Uterine smooth muscle cell (primary cell): ENCODE measurements at places on chromosomes 2 and 18. TPM values are rescaled to one million over a fixed set of nuclear protein-coding genes. Genes with fewer than 3 reads are reported as not detected.

SIX3 gene
- under 0.01 TPM in 1 of 2 replicates, not detected in the other for total RNA-seq

ONECUT2 gene
- under 0.01 TPM in 2 replicates for total RNA-seq

VPS4B gene
- total RNA-seq, result 51.6 and 52.9 TPM in 2 replicates

DHRS9 gene
- total RNA-seq, result not detected in 2 replicates

CHST9 gene
- total RNA-seq, result under 0.01 TPM in 1 of 2 replicates, not detected in the other

TRAPPC12 gene
- 57.3 and 71.7 TPM in 2 replicates for total RNA-seq

GKN2 gene
- not detected in 2 replicates for total RNA-seq

LRP1B gene
- 0.11 and 0.50 TPM in 2 replicates for total RNA-seq

AGXT gene
- total RNA-seq, result under 0.01 TPM in 1 of 2 replicates, not detected in the other

CYS1 gene
- total RNA-seq, result 0.33 and 1.5 TPM in 2 replicates

IL1R1 gene
- total RNA-seq, result 11.2 and 18.9 TPM in 2 replicates

SSB gene
- 102 and 142 TPM in 2 replicates for total RNA-seq

PDE1A gene
- total RNA-seq, result 11.5 and 20.0 TPM in 2 replicates

OTOF gene
- under 0.01 and 0.66 TPM in 2 replicates for total RNA-seq

LBX2 gene
- total RNA-seq, result 1.4 and 2.0 TPM in 2 replicates

G6PC2 gene
- not detected in 2 replicates for total RNA-seq

SCYGR4 gene
- not detected in 2 replicates for total RNA-seq

CD8B2 gene
- total RNA-seq, result not detected in 2 replicates

ELOA2 gene
- not detected in 2 replicates for total RNA-seq

CPO gene
- total RNA-seq, result 0.12 TPM in 1 of 2 replicates, not detected in the other

MC2R gene
- not detected in 2 replicates for total RNA-seq

CDH20 gene
- under 0.01 TPM in 1 of 2 replicates, not detected in the other for total RNA-seq

UGT1A7 gene
- not detected in 2 replicates for total RNA-seq

SLC19A3 gene
- total RNA-seq, result under 0.01 TPM in 2 replicates

HJURP gene
- 15.7 and 46.5 TPM in 2 replicates for total RNA-seq

RAB31 gene
- 50.5 and 71.5 TPM in 2 replicates for total RNA-seq

SNRNP27 gene
- 46.1 and 61.5 TPM in 2 replicates for total RNA-seq
